Stimulated activated CD4-positive, alpha-beta T cell treated with anti-CD3 and anti-CD28 coated beads, Interleukin-15, amount 100 ng/mL, for 24 hours (primary cell): ENCODE measurements at places on chromosomes 3 and 15.

GRCh38 chr3:88058306-88058580 lies 562 bp downstream of the CGGBP1 start:
- no peak for DNase-seq

DNA sequence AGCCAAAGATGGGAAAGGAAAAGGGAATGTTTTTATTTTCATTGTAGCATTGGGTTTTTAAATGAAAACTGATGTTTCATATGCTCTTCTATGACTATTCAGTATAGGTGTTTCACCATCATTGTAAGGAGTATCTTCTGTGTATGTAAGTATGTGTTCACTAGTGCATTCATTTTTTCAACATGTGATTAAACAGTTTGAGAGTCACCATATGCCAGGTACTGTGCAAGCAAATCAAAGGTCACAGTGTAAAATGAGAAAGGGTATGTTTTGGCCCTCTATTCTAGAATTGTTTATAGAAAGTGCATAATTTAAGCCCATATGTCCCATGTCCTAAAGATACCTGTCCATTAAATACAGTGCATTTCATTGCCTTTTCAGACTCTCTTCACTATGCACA lies 207.2 kb downstream of the ZBTB20 start:
- DNase-seq, result no peak

GRCh38 chr3:141933421-141934300 lies 57.2 kb downstream of the ATP1B3 start:
- DNase-seq, result no peak

DNA sequence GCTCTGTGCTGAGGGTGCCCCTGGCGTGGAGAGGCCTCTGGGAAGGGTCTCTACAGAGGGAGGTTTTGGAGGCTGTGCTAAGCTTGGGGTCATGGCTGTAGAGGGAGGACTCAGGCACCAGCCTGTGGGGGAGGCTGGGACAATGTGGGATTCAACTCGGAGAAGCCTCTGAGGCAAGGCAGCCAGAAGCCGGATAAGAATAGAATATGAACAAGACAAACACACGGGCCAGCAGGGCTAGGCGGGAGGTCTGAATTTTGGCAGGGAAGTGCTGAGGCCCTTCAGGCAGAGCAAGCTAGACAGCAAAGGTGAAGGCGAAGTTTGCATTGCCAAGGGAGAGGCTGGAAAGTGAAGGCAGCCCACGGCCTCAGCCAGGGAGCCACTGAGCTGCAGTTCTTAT lies 612.1 kb upstream of the NR2F2 start:
- no peak for DNase-seq

- DNase-seq, result no peak
Observed at GRCh38 chr3:57030721-57031120, 29.7 kb upstream of the SPATA12 start.

DNA sequence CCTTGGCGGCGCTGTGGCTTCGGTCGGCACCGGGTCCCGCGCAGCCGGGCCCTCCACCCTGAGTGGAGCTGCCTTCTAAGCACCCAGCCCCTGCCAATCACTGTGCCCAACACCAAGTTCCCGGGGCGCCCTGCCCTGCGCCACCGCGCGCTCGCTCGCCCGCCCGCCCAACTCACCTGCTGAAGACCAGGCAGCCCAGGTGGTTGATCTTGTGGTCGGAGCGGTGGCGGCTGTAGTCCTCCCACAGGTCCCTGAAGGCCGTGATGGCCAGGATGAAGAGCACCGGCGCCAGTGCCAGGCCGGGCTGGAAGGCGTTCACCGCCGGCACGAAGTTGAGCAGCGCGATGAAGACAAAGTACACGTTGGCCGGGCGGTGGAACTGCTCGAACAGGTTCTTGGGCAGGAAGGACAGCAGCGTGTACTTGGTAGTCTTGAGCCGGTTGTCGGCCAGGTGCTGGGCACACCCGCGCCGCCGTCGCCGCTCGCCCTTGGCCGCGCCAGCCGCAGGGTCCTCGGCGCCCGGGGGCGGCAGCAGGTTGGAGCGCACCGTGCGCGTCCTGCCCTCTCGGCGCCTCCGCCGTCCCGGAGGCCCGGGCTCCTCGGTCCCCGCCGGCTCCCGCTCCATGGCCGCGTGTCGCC lies 536 bp downstream of the ATP10A start:
- DNase-seq, result peak; percentile 62
